Muscle of leg (tissue), 16 donors: ENCODE measurements at places on chromosomes 7 and 10. TPM values are rescaled to one million over a fixed set of nuclear protein-coding genes. Genes with fewer than 3 reads are reported as not detected.

ASB13 gene
- 11.0 TPM for polyA plus RNA-seq

DNA sequence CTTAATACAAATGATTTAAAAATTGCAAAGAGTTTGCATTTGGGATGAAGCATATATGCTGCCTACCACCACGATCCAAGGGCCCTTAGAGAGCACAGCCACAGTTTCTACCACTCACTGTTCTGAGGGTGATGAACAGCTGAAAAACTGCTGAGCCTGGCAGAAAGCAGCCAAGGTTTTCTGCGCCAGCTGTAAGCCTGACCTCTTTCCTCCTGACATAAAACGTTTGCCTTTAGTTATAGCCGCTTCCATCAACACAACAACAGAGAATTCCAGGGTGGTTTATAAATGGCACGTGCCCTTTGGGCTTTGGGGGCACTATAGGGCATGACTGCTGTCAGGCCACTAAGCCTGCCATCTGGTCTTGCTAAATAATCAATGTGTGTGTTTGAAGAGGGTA lies 222.8 kb downstream of the RELN start:
- DNase-seq = no peak

DNA sequence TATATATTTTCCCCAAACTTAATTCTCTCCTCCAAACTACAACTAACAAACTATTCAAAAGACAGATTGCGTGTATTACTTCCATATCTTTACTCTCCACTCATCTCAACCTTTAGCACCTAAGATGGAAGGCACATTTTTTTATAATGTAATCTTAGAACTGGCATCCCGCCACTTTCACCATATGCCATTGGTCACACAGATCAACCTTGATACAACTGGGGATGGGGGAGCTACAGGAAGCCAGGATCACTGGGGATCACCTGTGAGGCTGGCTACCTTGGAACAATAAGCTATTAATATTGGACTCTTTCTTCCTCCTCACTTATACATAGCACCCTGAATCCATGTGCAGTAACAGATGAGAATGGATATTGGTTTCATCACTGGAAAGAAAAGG lies 469.6 kb upstream of the LRRN3 start:
- DNase-seq = no peak

ZP3 gene
- polyA plus RNA-seq = 1.6 TPM

GRCh38 chr10:78893217-78893616 lies 175.5 kb upstream of the ZMIZ1 start:
- DNase-seq = no peak

- DNase-seq = peak; percentile 27
These were observed 878 bp downstream of the GLRX3 start for GRCh38 chr10:130137090-130137448.

- no peak for DNase-seq
These were observed 1.5 kb upstream of the ELN start for GRCh38 chr7:74026406-74026902.

DNA sequence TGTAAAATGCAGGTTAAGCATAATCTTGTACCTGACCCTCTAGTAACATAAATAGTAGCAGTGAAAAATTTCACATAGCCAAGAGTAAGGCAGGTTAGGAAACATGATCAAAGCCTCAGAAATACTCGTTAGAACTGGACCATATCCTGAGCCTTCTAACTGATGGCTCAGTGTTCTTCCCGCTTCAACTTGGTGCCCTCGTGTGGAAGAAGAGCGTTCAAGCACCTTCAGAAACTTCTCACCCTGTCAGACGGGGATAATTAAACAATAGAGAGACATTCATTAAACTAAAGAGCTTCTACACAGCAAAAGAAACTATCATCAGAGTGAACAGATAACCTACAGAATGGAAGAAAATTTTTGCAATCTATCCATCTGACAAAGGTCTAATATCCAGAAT lies 124.5 kb downstream of the MYOF start:
- no peak for DNase-seq
